ENCODE measurements at places on chromosomes 6 and 20.

GRCh38 chr6:97757575-97757974 lies 474.6 kb upstream of the MMS22L start:
- no peak for DNase-seq

DNA sequence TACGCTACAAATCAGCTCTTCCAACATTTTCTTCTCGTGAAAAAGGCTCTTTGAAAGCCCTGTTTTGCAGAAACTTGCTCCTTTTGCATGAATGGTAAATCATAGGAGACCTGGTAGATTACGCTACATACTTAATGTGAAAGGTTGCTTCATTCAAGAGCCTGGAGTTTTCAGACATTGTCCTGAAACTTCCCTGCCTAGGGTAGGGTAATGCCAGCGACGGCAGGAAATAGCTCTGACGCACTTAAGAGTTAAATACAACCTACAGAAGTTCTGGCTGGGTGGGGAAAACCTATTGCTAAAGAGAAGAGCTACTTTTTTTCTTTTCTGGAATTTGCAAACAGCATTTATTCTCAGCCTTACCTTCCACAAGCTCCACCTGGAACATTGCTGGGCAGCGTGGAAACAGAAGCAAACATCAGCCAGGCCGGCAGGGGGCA lies 144.5 kb downstream of the LPA start:
- no peak for DNase-seq

- DNase-seq: no peak
These were observed 109.9 kb upstream of the SUPT3H start for GRCh38 chr6:45487645-45488044.

DNA sequence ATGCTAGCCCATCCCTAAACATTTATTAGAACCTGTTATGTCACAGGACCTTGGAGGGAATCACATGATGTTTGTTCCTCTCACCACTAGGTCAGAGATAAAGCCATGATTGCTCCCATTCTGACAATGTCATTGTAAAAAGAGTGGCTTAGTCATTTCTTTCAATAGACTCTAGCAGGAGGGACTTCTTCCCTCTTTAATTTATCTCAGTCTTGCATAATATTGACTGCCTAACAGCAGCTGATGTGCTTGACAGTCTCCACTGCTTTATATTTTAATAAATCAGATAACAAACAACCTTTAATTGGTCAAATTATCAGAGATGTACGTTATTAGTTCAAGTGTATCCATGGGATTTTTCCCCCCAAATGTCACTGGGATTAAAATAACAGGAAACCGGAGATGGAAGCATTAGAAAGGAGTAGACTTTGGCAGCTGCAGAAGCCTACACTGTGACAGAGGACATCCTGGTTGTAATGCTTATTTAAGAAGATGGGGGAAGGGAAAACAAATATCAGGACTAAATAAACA lies 39.6 kb downstream of the LAMA4 start:
- DNase-seq: no peak

GRCh38 chr20:40887105-40887504 lies 141.5 kb upstream of the TOP1 start:
- no peak for DNase-seq

- DNase-seq: no peak
These were observed 48.4 kb downstream of the GCNT2 start for GRCh38 chr6:10569392-10570127.

- no peak for DNase-seq
These were observed 44.1 kb upstream of the ENPP1 start for GRCh38 chr6:131763749-131764148.

DNA sequence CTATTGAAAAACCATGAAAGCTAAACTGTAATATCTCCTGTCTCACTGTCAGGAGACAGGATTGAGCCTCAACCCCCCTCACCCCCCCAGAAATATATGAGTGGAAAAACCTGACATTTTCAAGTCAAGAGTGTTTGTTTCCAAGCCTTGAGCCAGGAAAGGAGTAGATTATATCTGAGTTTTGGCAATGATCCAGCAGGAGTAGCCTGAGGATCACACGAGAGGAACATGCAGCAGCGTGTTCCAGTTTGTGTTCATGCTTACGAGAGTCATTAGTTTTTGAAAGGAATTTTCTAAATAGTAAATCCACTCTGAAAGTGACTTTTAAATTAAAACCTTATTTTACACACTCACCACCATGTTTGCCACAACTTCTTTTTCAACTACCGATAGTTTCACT lies 15.8 kb downstream of the IL22RA2 start:
- no peak for DNase-seq

All from activated CD4-positive, alpha-beta T cell treated with anti-CD3 and anti-CD28 coated beads for 1 hour (primary cell).